ENCODE measurements at places on chromosomes 6 and 20.
A peak's percentile ranks its signal among the peaks of the same experiment; 100 is the strongest.

DNA sequence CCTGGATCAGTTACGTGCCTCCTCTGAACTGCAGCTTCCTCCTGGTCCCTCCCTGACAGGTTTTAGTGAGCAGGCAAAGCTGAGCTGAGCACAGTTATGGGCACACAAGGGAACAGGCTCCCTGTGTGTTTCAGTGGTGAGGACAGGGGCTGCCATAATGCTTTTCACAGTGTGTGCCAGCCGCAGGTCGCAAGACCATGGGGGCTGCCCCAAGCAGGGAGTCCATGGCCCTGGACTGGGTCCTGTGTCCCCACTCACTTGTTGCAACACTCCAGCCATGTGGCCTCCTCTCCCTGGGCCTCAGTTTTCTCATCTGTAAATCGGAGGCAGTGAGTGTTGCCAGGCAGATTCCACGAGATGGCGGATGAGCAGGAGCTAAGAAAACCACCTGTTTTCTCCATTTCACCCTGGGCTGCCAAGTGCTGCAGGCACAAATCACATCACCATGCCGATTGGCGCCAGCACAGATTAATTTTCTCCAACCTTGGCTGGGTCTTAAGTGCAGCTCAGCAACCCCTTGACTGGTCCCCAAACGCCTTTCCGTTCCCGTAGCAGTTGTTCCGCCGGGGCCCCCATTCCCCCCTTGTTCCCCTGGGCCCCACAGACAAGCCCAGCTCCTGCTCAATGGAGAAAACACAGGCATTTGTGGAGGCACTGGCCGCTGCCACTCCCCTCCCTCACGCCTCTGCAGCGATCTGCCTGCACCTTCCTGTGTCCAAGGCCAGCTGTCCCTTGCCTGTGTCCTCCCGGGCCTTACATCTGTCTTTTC, 57.1 kb upstream of the NNAT start:
- DNase-seq, result no peak

GRCh38 chr6:157822245-157823000, 623 bp upstream of the SNX9 start:
- no peak for DNase-seq

GRCh38 chr6:34517461-34517881, 38.7 kb downstream of the SPDEF start:
- DNase-seq, result no peak

DNA sequence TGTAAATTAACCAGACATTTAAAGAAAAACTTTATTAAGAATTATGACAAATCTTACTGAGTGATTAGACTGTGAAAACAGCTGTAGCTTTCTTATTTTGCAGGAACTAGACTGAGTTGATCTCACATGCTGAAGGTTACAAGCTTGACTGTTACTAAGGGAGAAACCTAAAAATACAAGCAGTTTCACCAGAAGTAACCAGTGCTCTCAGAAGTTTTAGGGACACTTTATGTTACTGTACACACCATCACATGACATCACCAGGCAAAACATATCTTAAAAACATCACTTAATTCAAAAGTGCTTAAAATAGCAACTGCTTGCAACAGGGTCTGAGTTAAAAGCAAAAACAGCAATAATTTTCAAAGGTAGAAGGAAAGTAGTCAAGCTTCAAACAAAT, 5.4 kb downstream of the FBXO30 start:
- no peak for DNase-seq

GRCh38 chr20:47113362-47114109, 218.9 kb downstream of the EYA2 start:
- no peak for DNase-seq

DNA sequence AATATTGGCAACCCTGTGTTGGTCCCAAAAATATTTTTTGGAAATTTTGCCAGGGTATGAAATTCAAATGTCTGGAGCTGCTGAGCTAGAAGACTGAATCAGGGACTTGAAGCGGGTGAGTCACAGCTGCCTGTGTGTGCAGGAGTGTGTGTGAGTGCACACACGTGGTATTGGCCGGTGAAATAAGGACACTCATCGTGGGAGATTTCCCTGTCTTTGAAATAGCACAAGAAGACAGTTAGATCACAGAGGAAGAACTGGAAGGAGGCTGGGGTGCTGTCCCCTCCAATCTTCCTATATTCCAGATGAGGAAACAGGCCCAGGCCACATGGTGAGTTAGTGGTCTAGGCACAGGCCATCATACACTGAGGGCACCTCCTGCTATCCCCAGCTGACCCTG, 123.8 kb upstream of the MLN start:
- DNase-seq, result peak; percentile 4

DNA sequence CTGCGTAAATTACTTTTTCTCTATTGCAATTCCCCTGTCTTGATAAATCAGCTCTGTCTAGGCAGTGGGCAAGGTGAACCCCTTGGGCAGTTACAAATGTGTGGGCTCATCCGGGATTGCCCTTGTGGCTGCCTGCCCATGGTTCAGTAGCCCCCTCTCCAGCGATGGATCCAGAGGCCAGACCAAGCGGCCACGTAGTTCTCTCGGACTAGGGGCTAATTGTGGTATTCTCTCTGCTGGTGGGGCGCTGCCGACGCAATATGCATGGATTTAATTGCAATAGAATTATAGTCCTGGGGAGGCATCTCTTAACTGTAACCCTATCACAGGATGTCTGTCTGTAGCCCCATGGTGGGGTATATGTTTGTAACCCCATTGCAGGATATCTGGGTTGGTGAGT, 64.3 kb upstream of the UNC93A start:
- DNase-seq, result no peak

- DNase-seq, result no peak
Measured at GRCh38 chr20:63706852-63707557, 771 bp downstream of the ARFRP1 start.

GRCh38 chr6:25312703-25313102, 33.5 kb downstream of the CARMIL1 start:
- peak; percentile 71 for DNase-seq

- no peak for DNase-seq
Measured at GRCh38 chr20:62822788-62823651, 6.2 kb downstream of the COL9A3 start.

- no peak for DNase-seq
Measured at GRCh38 chr20:15100506-15101160, 763.2 kb upstream of the FLRT3 start.

DNA sequence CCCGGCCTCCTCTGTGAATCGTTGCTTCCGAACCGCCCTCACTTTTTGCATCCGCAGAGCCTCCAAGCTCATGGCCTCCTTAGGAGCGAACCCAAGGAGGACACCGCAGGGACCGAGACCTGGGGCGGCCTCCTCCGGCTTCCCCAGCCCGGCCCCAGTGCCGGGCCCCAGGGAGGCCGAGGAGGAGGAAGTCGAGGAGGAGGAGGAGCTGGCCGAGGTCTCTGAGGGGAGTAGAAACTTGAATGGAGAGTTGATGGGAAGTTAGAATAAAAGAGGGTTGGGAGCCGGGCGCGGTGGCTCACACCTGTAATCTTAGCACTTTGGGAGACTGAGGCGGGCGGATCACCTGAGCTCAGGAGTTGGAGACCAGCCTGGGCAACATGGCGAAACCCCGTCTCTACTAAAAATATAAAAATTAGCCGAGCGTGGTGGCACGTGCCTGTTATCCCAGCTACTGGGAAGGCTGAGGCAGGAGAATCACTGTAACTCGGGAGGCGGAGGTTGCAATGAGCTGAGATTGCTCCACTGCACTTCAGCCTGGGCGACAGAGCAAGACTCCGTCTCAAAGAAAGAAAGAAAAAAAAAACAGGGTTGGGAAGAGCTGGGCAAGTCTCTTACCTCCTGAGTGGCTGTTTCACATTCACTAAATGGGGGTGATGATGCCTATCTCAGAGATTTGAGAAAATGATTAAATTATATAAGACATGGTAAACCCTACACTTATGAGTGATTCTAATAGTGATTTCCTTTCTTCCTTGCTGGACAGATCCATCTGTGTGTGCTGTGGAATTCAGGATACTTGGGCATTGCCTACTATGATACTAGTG, 805 bp downstream of the MSH5 start:
- no peak for DNase-seq

- DNase-seq, result peak; percentile 67
Measured at GRCh38 chr20:50302341-50303057, 111.9 kb downstream of the CEBPB start.

DNA sequence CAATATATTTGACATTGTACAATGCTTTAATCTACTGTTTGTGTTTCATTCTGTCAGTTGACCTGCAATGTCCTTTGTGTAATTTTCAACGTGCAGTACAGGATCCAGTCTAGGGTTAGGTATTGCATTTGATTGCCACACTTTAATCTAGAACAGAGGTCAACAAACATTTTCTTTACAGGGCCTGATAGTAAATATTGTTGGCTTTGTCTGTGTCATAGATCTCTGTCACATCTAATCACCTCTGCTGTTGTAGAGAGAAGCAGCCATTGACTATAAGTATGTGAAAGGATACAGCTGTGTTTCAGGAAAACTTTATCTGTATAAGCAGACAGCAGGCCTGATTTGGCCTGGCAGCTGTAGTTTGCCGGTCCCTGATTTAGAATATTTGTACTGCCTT, 39.3 kb downstream of the ATRN start:
- DNase-seq, result no peak

GRCh38 chr6:37019065-37019450, 13.6 kb downstream of the FGD2 start:
- no peak for DNase-seq
